ENCODE measurements at places on chromosomes 3 and 15.

DNA sequence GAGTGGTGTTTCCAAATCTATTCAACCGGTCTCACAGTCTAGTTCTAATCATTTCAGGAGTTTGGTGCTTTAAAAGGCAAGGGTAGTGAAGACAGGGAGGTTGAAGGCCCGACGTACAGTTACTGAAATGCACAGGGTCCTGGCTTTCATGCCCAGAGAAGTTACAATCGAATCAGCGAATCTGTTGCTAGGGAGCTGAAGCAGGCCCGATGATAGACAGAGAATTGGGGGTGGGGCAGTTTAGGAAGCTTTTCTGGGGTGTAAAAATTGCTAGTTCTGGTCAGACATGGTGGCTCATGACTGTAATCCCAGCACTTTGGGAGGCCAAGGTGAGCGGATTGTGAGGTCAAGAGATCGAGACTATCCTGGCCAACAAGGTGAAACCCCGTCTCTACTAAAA, 63.1 kb upstream of the ATP13A3 start:
- no peak for DNase-seq

DNA sequence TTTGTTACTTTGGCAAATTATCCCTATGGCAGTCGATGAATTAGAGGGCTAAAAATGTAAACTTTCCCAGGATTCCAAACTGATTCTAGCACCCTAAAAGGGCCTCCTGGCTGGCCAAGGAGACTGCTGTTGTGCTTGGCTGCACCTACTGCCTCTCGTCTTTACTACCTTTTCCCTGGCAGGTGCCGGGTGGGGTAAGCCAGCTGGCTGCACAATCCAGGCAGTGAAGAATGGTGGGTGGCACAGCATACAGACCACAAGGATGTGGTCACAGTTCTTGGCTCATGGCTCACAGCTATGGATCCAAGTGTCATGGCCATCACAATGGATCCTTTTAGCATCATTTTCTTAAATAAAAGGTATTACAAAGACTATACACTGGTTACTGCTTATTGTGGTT, 20.7 kb upstream of the SLC25A26 start:
- DNase-seq, result no peak

- DNase-seq, result peak; percentile 28
Measured at GRCh38 chr3:71581457-71582035, 2.0 kb downstream of the FOXP1 start.

DNA sequence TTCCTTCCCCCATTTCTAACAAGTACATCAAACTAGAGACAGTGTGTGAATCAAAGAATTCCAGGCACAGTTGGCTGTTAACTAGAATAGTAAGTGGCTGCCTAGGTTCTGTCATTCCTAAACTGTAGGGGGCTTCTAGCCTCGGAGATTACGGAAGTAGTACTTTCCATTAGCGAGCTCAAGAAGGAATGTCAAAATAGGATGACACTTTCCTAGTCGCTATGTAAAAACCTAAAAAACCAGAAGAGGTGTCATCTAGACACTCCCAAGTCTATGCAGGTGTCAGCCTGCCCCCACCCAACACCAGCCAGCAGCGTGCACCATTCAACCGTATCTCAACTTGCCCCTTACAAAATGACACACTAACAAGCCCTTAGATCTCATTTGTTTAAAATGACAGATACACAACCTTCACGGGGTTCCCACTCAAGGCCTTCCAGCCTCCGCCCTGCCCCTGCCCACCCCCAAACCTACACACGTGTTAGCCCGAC, 874 bp downstream of the INO80 start:
- DNase-seq, result peak; percentile 73

GRCh38 chr3:197468167-197468566, 87.6 kb downstream of the BDH1 start:
- no peak for DNase-seq

GRCh38 chr3:32449691-32450090, 53.0 kb downstream of the CMTM6 start:
- DNase-seq, result no peak

DNA sequence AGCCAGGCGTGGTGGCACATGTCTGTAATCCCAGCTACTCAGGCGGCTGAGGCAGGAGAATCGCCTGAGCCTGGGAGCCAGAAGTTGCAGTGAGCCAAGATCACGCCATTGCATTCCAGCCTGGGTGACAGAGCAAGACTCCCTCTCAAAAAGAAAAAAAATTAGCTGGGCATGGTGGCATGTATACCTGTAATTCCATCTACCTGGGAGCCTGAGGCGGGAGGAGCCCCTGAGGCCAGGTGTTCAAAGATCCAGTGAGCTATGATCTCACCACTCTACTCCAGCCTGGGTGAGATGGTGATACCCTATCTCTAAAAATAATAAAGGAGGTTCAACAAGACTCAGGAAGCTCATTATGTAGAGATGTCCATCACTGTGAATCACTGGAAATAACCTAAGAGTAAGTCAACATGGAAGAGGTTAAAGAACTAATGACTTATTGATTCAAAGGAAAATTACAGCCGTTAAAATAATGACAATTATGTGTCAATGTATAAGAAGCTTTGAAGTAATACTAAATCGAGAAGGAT, 19.8 kb upstream of the RAB7A start:
- no peak for DNase-seq

GRCh38 chr15:72272997-72273352, 621 bp upstream of the PARP6 start:
- DNase-seq, result no peak

GRCh38 chr3:16838561-16838960, 46.2 kb upstream of the PLCL2 start:
- no peak for DNase-seq

DNA sequence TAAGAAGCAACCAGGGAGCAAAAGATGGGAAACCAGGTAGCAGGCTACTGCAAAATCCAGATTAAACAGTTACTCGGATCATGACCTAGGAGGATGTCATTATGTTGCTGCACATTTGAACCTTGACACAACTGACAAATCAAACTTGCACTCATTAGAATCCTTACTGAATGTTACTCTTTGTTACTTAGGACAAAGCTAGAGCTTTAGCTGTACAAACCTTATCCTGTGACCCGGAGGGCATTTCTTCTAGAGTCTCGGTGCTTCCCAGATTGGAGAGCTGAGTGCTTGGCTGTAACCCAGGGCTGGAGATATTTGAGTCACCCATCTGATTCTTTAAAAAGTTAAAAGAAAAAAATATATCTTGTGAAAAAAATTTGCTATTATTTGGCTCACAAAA, 43.4 kb downstream of the DCP1A start:
- no peak for DNase-seq

GRCh38 chr3:73966733-73967132, 342.0 kb upstream of the PDZRN3 start:
- DNase-seq, result no peak

- DNase-seq, result no peak
Measured at GRCh38 chr3:184801241-184801785, 10.7 kb upstream of the VPS8 start.

DNA sequence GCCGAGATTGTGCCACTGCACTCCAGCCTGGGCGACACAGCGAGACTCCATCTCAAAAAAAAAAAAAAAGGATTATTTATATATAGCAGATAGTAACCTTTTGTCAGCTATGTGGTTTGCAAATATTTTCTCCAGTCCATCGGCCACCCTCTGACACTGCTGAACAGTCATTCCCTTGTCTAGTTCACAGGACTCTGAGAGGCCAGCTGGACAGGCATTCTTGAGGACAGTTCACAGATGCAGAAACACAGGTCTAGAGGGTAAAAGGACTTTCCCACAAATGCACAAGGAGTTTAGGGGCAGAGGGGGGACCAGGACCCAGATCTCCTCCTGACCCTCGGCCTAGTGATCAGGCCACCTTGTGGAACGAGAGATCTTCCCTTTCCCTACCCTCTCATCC, 7.5 kb upstream of the TMEM40 start:
- DNase-seq, result no peak
